ENCODE measurements at places on chromosomes 13 and 19.
A peak's percentile ranks its signal among the peaks of the same experiment; 100 is the strongest.

- no peak for DNase-seq
Observed at GRCh38 chr19:10643172-10643967, 10.8 kb upstream of the ILF3 start.

- DNase-seq, result no peak
Observed at GRCh38 chr13:42686165-42686564, 95.2 kb upstream of the FAM216B start.

DNA sequence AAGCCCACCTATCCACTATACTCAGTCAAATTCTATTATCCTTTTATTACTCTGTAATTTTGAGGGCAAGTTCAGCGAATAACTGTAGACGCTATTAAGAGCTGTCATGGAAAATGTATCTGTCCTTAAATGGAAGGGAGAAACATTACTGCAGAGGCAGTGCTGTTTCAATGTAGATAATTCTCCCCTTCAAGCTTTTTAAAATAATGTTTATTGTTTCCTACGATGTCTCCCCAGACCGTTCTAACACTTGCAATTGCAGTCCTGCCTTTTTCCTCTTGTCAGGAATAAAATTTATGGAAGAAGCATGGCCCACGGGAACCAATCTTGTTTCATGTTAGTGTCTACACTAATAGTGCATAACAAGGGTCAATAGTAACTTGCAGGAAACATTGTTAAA, 159.5 kb downstream of the GPC6 start:
- no peak for DNase-seq

DNA sequence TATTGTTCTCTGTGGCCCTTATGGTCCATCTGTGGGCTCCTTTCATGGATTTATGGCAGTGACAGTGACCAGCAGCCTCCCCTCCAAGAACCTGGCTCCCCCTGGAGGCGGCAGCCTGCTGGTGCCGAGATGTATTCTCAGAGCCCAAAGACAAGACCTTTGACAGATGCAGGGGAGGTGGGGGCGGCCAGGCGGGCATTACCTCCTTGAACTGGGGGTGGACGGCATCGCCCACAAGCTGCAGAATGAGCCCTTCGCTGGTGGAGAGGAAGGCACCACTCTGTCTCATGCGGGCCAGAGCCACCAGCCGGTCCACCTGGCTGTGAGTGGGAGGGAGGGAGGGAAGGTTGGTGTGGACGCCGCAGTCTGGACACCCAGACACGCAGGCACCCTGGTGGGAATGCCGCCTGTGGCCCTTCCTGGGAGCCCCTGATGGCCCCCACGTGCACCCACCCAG, 6.6 kb downstream of the ISOC2 start:
- DNase-seq, result peak; percentile 70

- no peak for DNase-seq
Observed at GRCh38 chr19:3672993-3673392, 27.3 kb downstream of the PIP5K1C start.

DNA sequence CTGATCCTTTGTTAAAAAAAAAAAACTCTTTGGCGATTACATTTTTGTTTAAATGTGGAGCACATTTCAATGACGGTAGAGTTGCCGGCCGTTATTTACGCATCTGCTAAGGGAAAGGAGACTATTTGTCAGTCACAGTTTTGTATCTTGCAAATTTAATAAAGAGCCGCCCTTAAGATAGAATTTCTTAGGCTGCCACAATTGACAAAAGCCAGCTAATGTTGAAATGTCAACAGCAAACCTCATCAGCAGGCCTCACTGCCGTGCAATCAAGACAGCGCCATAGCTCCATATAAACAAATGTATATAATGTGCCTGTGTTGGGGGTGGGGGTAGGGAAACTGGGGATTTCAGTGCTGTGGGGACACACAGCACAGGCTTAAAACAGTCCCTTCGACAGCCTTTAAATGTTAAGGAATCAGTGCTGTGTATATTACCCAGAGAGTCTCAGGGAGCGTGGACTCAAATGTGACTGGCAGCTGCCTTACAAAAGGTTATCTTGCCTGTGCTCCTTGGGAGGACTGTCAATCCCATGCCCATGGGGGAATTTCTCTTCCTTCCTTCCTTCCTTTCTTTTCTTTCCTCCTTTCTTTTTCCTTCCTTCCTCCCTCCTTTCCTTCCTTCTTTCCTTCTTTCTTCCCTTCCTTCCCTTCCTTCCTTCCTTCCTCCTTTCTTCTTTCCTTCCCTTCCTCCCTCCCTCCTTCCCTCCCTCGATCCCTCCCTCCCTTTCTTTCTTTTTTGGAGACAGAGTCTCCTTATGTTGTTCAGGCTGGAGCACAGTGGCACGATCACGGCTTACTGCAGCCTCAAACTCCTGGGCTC, 108.0 kb downstream of the URI1 start:
- DNase-seq, result no peak

- no peak for DNase-seq
Observed at GRCh38 chr13:94683409-94683808, 28.9 kb downstream of the SOX21 start.
